Erythroblast (primary cell): ENCODE measurements at places on chromosomes 16 and 17.

GRCh38 chr17:81044764-81045589 lies 10.0 kb downstream of the BAIAP2 start:
- DNase-seq = peak; percentile 44

GRCh38 chr16:24273508-24274182 lies 17.5 kb downstream of the CACNG3 start:
- no peak for DNase-seq

DNA sequence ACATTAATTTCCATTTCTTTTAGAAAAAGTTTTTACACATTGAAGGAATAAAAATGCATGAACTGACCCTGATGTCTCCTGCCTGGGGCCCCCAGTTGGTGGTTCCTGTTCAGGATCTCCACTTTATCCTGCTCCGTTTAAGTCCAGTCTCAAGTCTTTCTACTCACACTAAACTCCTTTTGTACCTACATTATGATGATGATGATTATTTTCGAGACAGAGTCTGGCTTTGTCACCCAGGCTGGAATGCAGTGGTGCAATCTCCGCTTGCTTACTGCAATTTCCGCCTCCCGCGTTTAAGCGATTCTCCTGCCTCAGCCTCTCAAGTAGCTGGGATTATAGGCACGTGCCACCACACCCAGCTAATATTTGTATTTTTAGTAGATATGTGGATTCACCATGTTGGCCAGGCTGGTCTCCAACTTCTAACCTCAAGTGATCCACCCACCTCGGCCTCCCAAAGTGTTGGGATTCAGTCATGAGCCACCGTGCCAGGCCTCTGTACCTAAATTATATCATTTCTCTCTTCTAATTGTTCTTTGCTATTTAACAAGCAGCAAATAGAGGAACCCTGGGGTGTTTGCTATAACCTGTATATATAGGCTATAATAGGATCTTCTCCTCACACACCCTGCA lies 2.2 kb upstream of the FOXK2 start:
- DNase-seq = no peak

DNA sequence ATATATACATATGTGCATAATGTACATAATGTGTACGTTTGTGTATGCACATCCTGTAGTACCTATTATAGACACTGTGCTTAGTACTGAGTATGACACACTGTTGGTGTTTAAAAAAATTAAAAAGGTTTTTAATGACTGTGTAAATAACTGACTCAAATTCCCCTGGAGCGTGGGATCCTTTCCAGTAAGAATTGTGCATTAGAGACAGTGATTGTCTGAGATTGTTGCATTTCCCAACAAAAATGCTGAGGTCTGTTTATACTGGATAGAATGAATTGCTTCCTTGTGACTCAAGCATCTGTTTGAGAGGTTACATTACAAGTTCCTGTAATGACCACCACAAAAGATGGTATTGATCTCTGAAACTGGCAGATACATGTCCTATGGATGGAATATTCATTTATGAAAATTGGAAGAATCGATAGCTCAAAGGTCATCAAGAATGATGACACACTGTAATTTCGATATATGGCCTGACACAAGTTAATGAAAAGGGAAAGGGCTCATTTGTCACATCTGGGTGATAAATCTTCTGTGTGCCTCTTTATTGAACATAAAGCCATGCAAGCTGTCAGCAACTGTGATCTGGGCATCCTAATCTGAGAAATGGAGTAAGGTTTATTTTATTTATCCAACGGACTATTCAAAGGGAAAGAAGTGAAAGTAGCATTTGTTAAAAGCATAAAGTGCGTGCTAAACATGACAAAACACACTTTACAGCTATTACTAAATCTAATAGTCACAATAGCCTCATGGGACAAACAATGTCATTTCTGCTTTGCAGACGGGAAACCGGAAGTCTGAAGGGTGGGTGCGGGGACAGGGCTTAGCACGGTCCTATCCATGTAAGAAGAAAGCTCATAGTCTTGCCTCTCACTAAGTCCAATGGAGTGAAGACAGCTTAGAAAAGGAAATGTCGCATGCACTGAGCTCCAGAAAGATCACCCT lies 228.8 kb downstream of the CDH11 start:
- DNase-seq = no peak

DNA sequence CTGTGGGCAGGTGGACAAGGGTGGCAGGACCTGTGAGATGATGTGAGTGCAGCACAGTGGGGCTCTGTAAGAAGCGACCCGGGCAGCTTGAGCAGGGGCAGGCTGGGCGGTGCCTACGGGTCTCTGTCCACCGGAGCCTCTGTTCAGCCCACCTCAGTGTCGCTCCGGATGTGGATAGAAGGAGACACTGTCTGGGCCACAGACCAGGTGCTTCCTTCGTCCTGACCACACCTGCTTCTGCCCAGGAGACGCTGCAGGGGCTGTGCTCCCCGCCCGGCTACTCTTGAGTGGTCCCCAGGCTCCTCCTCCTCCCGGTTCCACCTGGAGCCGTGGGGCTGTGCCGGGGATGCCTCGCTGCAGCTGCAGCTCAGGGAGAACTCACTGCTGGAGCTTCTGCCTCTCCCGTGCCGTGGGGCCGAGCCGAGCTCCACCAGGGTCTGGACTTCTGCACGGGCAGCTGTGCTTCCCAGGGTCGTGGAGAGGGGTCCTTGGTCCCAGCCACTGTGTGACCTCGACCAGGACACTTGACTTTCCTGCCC lies 21.5 kb downstream of the METRNL start:
- no peak for DNase-seq

GRCh38 chr16:11615748-11616447 lies 29.2 kb upstream of the LITAF start:
- peak; percentile 48 for DNase-seq

DNA sequence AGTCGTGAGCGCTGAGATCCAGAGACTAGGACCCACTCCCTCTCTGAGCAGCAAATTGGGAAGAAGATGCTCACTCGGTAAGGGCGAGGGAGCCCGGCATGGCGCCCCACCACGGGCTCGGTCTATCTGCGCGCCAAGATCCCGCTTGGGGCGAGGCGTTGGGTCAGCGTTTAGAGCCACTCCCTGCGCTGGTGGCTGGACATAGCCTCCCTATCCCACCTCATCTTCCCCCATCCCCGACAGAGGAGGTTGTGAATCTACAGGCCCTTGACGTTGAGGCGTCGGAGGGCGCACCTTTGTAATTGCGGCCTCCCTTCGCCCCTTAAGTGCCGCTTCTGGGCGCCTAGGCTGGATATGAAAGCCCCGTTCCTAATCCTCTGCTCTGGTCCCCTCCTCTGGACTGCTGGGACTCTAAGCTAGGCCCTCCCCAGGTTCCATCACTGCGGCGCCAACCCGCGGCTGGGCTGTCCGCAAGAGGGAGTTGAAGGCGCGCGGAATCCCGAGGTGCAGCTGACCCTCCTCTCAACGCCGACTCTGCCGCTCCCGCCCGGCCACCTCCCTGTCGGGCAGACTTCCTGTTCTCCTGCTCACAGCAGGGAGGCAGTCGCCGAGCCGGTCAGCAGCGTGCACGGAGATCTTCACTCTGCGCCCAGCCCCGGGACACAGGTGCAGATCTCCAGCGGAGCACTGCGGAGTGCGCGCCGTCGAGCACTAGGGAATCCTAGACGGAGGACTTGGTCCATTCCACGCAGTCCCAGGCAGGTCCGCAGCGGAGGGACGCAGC lies 16.1 kb upstream of the HOXB9 start:
- DNase-seq = no peak

DNA sequence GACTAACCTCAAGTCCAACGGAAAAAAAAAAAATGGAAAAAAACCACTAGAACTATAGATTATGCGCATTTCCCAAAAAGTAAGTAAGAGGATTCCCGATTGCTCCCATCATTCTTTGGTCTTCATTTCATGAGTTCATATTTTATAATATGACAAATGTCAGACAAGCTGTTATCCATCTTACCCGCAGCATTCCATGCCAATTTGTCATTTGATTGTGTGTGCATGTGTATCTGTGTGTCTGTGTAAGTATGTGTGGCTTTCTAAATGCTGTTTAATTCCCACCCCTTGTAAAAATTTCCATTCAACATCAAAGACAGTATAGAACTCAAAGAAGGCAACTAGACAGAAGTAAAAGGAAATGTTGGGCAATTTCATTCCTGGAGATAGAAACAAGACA lies 434.1 kb downstream of the CDH11 start:
- no peak for DNase-seq

- no peak for DNase-seq
Measured at GRCh38 chr17:1099242-1099641, 80.5 kb downstream of the ABR start.

GRCh38 chr16:66036793-66037715 lies 329.4 kb upstream of the CDH5 start:
- DNase-seq = no peak

GRCh38 chr16:76676356-76676755 lies 399.2 kb downstream of the CNTNAP4 start:
- DNase-seq = no peak
